ENCODE measurements at places on chromosomes 5 and 9.

DNA sequence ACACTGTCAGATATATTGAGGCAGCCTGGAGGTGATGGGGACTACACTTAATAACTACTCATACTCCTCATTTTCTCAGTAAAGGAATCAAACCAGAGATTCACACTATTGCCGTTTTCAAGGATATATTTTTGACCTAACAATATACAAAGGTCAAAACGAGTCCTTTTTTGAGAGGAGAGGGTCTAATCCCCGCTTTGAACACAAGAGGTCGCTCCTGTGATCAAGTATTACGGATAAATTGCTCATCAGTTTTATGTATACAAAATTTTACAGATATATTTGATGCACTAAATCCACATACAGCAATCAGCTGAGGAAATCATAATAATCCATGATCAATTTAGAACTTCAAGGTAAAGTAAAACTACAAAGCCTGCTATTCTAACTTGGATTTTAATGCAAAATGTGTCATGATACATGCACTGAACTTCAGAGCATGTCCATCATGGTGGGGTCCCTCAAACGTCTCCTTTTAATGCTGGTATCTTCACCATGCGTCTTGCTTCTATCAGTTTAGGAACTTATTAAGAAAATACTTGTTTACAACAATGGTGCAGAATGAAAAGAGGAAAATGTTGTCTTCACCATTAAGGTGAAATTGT is 2.5 kb upstream of the ISL1 start:
- no peak for DNase-seq

- no peak for DNase-seq
These were observed 26.4 kb downstream of the EHMT1 start for GRCh38 chr9:137645211-137645610.

DNA sequence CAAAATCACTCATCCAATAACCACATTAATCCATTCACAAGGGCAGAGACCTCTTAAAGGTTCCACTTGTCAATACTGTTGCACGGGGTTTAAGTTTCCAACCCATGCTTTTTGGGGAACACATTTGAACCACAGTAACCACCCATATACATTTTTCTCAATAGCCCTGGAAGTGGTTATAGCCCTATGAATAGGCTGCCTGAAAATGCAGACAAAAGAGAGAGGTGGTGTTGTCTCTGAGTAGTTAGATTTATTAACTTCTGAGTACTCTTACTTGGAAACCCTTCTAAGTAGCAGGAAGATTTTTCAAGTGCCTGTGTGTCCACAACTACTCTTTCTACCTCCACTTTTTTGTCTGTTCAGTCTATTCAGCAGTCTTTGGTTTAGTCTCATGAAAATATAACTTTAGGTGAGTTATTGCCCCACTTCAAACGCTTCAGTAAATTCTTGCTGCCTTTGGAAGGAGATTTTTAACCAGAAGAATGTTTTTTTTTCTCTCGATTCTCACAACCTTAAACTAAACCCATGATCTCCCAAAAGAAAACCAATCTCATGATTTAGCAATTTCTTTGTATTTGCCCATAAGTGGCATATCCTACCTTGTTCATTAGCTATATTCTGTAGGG is 42.6 kb downstream of the ARHGEF28 start:
- DNase-seq, result no peak

DNA sequence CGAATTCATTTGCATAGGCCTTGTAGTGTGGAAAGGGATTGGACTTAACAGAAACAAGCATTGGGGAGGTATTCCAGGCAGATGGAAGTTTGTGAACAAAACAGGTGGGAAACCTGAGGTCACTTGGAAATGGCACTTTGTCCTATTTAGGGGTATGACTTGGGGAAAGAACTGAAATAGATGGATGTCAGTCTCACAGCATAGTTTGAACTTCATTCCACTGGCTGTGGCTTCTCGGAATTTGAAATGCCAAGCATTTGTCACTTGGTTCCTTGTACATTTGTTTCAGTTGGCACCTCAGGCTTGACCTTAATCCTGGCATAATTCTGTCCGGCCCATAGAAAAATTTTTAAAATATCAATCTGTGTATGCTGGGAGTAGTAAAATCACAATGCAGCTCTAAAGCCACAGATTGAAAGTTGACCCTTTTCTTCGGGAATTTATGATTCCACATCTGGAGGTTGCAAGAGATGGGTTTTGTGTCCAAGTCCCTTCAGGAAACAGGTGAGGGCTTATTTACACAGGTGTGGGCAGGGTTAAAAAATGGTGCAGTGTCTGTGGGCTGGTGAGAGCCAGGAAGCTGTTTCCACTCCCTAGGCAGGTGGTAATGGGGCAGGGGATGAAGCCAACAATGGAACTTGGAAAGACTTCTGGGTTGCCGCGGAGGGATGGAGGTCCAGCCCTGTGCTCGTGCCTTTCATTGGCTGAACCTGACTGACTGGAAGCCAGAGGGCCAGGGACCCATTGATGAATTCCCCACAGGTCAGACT is 39.2 kb upstream of the PDE8B start:
- no peak for DNase-seq

GRCh38 chr5:5826911-5827310 is 404.4 kb downstream of the ICE1 start:
- no peak for DNase-seq

- no peak for DNase-seq
These were observed 4.4 kb upstream of the BHMT start for GRCh38 chr5:79107020-79107796.

DNA sequence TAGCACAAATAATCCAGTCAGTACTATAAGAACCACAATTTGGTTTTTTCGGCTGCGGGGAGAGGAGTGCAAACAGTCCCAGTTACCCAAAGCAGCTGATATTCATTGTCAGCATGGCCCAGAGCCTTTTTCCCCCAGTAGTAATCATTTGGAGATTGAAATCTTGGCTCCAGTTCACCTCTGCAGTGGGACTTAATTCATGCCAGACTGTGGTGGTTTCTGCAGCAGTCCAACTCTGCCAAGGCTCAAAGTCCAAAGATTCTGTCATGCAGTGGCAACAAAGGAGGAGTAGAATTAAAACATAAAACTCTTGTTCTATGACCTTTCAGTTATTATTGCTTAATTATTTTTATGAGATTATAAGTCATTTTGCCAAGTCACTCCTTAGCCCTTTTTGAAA is 25.0 kb upstream of the TRIM36 start:
- DNase-seq, result peak; percentile 78

Data from SK-N-MC (cell line).